WTC11 (cell line): ENCODE measurements at places on chromosomes 2 and 18. TPM values are rescaled to one million over a fixed set of nuclear protein-coding genes. Genes with fewer than 3 reads are reported as not detected.

NT5C1B gene
- not detected in 3 replicates for total RNA-seq

RAB27B gene
- total RNA-seq = 0.30 to 0.87 TPM (median 0.80 TPM) in 3 replicates

ALPI gene
- total RNA-seq = not detected in 3 replicates

FN1 gene
- 102 to 115 TPM (median 111 TPM) in 3 replicates for total RNA-seq

CFAP65 gene
- total RNA-seq = 0.44 to 1.0 TPM (median 0.48 TPM) in 3 replicates

ALPG gene
- 0.94 to 1.3 TPM (median 1.2 TPM) in 3 replicates for total RNA-seq

COLEC11 gene
- total RNA-seq = 0.69 to 1.3 TPM (median 0.87 TPM) in 3 replicates

DSC3 gene
- 2.1 to 2.8 TPM (median 2.6 TPM) in 3 replicates for total RNA-seq

ANKRD30B gene
- not detected in 3 replicates for total RNA-seq

INPP5D gene
- 17.2 to 23.7 TPM (median 22.3 TPM) in 3 replicates for total RNA-seq

ASB18 gene
- not detected in 3 replicates for total RNA-seq
